ENCODE measurements at places on chromosomes 11 and 22.
A peak's percentile ranks its signal among the peaks of the same experiment; 100 is the strongest.

DNA sequence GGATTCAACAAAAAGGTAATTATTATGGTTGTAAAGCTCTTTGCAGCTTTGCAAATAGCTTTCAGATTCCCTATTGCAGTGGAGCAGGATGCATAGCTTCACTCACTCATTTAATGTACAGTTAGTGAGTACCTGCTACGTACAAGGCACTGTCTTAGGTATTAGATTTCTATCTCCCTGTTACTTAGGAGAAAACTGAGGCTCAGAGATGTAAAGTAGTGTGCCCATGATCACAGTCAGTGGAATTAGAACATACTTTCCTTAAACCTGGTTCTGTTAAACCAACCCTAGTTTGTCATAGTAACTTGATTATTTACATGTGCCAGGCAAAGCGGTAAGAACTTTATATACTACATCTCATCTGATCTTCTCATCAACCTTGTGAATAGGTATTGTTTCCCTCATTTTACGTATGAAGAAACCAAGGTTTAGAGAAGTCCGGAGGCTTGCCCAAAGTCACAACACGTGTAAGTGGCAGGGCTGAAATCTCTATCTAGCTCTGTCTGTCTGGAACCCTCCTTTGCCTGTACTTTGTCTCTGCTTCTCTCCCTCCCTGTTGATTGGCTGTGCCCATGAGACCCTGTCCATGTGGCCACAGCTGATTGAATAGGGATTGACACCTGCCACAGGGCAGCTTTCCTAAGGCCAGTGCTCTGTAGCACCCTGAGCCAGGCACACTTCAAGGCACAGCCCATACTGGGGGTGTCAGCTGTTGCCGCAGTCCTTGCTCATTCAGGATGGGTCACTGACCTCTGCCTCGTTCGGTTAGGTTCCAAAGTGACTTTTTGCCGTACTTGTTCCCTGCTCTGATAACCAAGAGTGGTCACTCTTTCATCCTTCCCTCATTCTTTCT lies 63.8 kb upstream of the PRSS23 start:
- no peak for DNase-seq

GRCh38 chr11:120185706-120186455 lies 25.0 kb upstream of the OAF start:
- DNase-seq = no peak

DNA sequence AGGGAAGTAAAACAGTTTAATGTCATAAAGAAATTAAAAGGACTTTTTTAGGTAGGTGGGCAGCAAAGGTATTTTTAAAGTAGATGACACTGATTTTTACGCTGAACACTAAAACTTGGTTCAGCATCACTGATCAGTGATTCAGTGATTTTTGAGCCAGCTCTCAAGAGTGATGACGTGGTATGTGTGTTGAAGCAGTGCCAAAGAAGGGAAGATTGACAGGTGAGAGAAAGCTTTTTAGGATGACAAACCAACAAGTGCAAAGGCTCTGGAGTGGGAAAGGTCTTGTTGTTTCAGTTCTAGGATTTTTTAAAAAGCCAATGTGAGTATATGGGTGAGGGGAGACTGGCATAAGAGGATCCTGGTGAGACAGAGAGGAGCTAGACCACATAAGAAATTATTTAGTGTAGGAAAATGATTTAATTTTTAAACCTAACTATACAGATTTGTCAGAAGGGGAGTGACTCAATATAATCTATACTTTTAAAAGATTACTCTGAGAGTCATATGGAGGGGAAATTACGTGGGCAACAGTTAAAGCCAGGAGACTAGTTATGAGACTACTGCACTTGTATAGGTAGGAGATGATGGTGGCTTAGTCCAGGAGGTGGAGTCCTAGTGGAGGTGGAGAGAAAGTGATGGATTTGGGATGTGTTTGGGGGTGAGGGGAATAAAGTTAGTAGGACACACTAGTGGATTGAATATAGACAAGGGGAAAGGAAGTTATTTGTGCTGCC lies 17.6 kb upstream of the CALCB start:
- no peak for DNase-seq

GRCh38 chr22:33274214-33275072 lies 216.3 kb upstream of the SYN3 start:
- peak; percentile 21 for DNase-seq

GRCh38 chr11:33040862-33041453 lies 1.6 kb downstream of the TCP11L1 start:
- no peak for DNase-seq

- DNase-seq = no peak
Measured at GRCh38 chr22:49534386-49534785, 293.3 kb downstream of the BRD1 start.

DNA sequence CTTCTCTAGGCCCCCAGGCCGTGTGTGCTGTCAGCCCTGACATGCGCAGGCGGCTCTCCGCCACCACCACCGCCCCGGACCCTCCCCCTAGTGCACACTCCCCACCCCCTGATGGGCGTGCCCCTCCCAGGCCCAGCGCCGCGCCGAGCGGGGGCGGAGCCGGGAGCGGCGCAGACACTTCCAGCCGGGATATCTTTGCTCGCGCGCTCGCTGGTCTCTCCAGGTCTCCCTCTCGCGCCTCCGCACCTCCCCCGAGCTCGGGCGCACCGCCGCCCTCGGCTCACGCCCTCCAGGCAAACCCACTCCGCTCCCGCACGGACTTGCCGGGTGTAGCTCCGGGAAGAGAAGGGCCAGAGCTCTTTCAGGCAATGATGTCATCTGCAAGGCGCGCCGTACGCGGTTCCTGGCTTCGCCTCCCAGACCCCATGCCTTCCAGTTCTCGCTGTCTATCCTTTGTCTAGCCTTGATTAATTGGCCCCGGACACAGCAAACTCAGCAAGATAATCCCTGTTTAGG lies at the start of gene SCN3B:
TSS of gene SCN3B (minus strand) at position 59 of the 516 bp plus-strand sequence. CDS start 823 bp downstream, outside the sequence.
- no peak for DNase-seq

GRCh38 chr11:14106303-14107049 lies 144.0 kb downstream of the SPON1 start:
- no peak for DNase-seq

- DNase-seq = no peak
Measured at GRCh38 chr11:33160136-33160535, 1.1 kb downstream of the CSTF3 start.

DNA sequence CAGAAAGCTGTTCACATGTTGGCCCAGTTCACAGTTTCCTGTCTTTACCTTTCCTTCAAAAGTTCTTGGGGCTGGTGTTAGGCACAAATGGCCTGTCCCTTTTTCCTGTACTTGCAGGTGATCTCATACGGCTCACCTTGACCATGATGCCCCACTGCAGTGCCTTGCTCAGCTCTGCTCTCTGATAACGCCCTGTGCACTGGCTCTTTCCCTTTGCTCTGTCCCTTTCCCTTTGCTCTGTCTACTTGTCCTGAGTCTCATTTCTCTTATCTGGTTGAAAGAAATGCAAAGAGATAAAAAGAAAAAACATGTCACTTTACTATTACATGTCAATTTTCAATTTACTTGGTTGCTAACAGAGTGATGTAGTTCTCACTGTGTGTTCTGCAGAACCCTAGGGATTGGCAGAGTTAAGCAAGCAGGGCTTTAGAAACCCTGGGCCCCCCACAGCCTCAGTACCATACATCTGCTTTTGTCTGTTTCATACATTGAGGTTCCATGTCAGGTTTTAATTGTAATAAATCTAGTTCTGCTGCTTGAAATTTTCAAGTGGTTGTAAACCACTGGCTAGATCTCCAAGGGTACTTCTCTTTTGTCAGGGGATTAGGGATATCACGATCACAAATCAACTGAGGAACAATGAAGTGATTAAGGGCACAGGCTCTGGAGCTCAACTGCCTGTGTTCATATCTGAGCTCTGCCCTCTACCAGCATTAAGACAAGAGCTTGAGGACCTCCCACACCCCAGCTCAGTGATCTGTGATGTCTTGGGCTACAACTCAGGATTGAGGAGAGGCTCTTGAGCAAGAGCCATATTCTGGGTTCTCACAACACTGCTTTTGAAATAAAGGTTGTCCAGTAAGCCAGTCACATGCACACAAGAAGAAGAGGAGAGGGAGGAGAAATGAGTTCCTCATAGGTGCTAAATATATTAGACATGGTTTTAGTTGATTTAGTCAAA lies 16.3 kb upstream of the SORL1 start:
- DNase-seq = no peak

DNA sequence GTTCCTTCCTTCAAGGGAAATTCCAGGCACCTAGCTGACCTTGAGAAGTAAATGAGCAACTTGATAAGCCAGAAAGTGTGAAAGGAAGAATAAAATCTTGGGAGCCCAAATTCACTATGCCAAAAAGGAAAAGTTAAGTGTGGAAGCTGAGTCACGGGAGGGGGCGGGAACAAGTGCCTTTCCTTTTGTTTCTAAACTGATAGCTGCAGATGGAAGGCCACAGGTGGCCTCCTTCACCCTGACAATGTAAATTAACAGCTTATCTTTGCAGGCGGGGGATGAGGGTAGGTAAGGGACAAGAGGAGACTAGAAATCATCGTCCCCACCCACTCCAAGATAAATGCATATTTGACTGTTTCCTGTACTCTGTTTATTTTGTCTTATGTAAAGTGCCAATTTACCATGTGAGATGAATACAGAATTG lies 36.4 kb upstream of the TREH start:
- DNase-seq = no peak

GRCh38 chr11:2923446-2924375 lies 5.5 kb downstream of the PHLDA2 start:
- no peak for DNase-seq

- DNase-seq = no peak
Measured at GRCh38 chr11:14668731-14669301, 25.2 kb downstream of the PDE3B start.

DNA sequence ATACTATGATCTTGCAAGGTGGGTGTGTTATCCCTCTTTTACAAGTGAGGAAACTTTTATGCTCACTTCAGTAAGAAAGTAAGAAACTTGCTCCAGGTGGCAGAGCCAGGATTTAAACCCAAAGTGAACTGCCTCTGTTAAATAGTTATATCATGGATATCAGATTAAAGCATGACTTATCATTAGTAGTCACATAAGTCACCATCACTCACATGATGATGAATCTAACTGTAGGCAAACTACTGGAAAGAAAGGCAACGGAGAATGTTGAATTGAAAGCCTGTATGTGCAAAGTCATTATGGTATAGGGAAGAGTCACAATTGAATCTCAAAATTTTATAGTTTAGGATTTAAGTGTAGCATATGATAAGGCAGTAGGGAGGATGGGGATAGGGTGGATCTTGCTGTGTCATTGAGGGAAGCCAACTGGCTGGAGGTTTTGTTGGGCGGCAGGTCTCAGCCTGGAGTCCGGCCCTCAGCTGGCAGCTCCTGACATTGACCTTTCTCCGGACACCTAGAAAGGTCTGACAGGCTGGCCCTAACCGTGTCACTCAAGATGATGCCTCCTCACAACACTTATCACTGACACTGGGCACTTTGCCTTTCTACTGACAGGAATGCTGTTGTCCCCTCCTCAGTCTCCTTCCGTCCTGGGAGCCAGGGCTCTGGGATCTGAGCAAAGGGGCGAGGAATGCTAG lies 98.3 kb downstream of the EMSY start:
- DNase-seq = no peak

- DNase-seq = peak; percentile 21
Measured at GRCh38 chr11:5476186-5476819, 12.2 kb upstream of the OR52D1 start.

- peak; percentile 48 for DNase-seq
Measured at GRCh38 chr11:61747192-61747966, 5.1 kb upstream of the MYRF start.

DNA sequence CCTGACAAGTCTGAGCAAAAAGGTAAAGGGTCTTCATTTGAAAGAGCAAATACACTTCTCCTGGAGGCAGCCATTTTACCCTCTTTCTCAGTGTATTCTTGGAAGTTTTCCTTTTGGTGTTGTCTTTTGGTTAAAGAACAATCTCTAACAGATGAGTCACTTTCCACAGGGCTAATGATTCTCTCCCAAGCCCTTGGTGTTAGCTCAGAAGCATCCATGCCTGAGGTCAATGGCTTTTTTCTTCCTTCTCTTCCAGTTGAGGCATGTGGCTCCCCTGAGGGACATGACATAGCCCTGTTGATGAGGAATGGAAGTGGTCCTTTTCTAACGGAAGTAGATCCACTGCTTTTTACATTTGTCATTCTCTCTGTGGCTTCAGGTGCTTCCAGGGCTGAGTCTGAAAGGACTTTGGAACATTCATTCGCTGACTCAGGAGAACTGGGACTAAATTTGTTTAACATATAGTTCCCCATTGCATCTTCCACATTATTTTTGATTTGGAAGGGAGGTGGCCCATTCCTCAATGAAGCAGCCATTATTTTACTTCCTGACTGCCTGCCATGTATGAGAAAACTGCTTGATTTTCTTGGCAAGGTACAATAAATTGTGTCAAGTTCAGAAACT lies 13.8 kb upstream of the POGLUT3 start:
- no peak for DNase-seq

DNA sequence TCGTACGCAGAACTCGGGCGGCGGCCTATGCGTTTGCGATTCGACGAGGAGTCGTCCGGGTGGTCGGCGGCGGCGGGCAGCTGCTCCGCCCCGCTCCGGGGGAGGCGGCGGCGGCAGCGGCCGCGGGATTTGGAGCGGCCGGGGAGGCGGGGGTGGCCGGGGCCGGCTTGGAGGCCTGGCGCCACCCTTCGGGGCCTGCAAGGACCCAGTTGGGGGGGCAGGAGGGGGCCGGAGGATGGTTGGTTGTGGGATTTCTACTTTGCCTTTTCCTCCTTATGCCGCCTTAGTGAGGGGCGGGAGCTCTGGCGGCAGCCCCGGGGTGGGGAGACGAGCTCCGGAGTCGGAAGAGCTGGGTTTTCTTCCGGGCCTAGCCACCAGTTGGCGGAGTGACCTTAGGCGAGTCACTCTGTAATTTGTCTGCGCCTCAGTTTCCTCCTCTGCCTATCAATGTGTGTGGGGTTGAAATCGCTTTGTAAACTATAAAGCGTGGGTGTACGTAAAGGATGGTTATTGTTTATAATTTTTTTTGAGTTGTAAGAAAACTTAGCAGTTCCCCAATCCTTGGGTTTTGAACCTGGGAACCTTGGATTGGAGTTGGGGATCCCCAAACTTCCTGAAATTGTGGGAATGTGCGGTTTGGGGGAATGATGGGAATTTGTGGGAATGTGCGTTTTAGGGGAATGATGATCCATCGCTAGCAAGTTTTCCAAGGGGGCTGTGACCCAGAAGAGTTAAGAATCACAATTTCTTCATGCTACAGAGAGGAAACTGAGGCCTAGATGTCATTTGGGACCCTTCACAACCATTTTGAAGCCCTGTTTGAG lies 679 bp downstream of the TUG1 start:
- peak; percentile 32 for DNase-seq

DNA sequence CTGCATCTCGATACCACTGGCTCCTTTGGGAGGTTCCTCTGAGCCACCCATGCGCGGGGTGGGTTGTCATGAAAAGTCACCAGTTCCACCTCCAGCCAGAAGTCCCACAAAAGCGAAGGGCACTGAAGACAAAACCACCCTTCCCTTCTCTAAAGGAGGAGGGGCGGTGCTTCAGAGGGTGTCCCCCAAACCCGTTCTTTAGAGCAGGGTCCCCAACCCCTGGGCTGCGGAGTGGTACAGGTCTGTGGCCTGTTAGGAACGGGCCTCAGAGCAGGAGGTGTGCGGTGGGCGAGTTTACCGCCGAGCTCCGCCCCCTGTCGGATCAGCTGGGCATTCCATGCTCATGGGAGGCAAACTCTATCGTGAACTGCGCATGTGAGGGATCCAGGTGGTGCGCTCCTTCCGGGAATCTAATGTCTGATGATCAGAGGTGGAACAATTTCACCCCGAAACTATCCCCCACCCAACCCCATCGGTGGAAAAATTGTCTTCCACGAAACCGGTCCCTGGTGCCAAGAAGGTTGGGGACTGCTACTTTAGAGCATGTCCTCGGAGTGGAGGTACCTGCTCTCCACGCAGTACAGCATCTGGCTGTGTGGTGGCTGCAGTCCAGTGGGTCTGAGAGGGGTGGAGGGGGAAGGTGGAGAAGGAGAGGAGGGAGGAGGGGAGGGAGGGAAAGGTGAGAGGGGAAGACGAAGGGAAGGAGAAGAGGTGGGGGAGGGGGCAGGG lies 72.9 kb upstream of the SEPTIN5 start:
- DNase-seq = no peak
